ENCODE measurements at places on chromosomes 5 and 9.

GRCh38 chr5:149855366-149855765, 89.2 kb downstream of the PDE6A start:
- no peak for DNase-seq

- DNase-seq = no peak
Measured at GRCh38 chr5:157828105-157828943, 30.6 kb downstream of the CLINT1 start.

GRCh38 chr9:134436911-134437310, 110.7 kb downstream of the RXRA start:
- no peak for DNase-seq

DNA sequence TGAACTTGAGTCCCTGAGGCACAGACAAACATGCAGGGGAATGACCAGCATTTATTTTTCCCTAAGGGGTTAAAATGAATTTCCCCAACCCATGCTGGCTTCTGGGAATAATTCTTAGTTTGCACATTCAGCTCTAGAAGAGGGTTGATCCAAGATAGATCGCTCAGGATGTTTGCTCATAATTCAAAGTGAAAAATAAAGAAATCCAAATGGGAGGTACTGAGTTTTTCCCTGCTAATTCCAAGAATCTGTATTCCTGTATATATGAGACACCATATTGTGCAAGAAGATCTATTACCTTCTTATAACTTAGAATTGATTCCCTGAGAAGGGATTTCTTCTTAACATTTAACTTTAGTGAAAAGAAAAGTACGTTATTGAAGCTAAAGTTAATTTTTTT, 96.2 kb downstream of the VCAN start:
- no peak for DNase-seq

DNA sequence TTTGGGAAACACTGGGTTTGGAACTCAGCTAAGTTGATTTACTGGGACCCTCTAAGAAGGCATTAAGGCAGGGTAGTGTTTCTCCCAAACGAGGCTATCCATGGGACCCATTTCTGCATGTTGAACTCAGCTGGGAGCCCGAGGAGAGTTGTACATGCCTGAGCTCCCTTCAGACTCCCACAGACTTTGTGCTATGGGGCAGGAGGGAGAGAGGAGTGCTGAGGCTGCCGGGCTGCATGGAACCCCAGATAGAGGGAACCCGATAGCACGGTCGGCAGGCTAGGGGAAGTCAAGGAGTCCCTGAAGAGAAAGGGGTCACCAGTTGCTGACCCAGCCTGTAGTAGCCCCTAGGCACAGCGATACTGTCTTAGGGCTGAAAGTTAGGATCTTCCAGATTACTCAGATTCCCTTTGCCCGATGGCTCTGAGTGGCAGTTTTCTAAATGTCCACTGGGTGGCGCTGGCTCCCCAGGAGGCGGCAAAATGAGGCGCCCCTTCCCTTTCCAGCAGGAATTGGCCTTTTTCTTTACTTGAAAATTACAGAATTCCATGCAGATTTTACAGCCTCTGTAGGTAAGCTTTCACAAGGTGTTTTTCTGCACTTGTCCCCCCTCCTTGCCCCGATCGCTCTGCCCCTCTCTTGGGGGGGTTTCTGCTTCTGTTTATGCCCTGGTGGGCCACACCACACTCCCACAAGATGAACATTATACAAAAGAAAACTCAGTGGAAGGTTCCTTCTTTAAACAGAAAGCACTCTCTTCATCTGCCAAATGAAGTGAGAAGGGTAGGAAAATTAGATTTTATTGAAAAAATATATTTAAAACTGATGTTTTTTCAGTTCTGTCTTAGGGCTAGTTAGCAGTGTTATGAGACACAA, 17.8 kb downstream of the NANS start:
- peak; percentile 35 for DNase-seq
